A172 (cell line): ENCODE measurements at places on chromosomes 5 and 9.

DNA sequence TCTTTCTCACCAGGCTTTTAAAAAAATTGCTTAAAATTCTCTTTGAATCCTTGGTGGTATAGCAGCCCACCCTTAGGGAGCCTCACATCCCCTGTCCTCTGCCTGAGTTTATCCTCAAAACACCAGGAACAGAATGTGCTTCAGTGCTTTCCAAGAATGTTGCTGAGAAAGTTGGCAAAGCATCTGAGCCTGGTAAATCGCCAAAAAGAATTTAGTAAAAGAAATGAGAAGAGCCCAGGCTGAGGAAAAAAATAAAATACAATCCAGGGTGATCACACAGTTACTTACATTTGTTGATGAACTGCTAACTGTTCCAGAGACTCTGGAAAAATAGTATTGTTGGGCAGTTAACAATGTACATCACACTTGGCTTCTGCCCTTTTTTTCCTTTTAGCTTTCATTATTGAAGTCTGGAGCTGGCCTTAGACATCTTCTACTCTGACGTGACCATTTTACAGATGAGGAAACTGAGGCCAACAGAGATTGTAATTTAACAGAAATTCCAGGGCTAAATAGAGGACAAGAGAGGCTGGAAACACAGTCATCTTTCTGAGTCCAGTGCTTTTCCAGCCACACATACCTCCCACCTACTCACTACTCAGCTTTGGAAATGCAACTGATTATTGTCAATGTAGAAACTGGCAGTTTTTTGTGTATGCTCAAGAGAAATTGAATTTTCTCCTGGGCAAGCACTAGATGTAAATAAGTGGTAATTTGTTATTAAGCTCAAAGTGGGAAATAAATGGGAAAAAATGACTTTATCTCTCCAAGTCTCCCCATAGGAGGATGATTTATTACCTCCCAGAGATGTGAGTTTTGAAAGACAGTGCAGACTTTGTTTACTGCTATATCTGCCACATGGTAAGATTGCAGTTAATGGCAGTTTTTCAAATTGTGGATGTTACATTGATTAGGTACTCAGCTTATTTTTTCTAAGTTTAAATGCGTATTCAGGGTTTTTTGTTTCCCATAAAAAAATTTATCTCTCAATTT lies 86.7 kb upstream of the ALDH1A1 start:
- no peak for DNase-seq

DNA sequence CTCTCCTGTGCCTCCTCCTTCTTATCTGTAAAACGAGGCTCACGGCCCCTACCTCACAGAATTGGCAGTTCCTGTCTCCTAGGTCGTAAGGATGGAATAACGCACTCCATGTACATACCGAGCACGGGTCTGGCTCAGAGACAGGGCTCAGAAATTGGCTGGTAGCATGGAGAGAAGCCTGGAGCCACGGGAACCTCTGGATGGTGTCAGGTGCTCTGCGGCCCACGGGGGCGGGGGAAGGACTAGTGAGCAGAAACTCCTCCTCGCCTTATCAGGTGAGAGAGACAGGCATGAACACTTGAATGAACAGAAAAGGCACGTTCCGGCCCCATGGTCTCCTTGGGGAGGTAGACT lies 15.4 kb upstream of the C5orf47 start:
- no peak for DNase-seq

DNA sequence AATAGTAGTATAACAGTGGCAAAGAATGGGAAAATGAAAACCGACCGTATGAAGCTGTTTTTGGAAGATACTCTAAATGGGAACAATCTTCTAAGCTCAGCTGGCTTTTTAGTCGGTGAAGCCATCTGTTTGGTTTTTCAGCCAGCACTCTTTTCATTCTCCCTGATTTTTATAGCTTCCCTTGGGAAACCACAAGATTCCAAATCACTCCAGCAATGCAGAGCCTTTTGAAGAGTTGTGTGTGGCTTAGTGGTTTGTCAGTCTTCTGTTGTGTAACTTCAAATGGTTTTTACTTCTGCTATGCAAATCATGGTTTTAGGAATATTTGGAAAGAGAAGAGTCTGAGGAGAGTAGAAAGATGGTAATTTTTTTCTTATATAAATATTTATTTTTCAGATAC lies 180.7 kb downstream of the KDM4C start:
- DNase-seq: peak; percentile 75

- DNase-seq: no peak
Observed at GRCh38 chr5:171845857-171846256, 60.2 kb downstream of the SMIM23 start.

DNA sequence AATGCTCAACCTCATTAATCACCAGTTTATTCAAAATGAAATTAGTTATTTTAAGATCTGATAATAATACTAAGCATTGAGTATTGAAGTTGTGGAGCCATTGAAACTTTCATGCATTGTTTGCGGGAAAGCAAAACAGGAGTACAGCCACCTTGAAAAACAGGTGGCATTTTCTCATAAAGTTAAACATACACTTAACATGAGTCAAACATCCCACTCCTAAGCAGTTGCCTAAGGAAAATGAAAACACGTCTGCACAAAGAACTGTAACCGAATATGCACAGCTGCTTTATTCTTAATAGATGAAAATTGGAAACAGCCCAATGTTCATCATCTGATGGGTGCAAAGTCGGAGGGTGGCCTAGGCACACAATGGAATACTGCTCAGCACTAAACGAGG lies 177.3 kb downstream of the IRX2 start:
- DNase-seq: no peak

- DNase-seq: no peak
Observed at GRCh38 chr5:54388811-54389210, 66.7 kb upstream of the HSPB3 start.

GRCh38 chr5:154042766-154043165 lies 4.0 kb downstream of the MFAP3 start:
- no peak for DNase-seq

DNA sequence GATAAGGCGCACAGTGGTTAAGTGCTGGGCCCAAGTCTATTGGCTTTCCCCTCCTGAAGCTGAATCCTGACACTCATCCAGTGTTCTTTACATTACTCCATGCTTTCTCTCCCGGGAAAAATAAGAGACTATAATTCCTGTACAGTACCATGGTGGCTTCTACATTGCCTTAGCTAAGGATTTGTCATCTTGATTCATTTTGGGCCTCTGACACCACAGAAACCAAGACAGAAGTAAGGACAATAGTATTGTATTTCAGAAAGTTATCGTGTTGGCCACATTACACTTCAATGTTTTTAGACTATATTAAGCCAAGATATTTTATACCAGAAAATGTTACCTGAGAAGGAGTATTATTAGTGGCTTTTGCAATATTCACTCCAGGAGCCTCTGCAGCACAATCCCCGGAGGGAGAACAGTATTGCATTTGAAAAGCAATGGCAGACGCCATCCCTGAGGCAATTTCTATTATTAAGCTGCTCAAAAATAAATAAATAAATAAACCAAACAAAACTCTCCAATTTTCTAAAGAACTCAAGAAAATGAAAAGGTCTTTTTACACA lies 267.9 kb downstream of the ENC1 start:
- no peak for DNase-seq

- DNase-seq: peak; percentile 80
Observed at GRCh38 chr5:56763711-56764466, 51.5 kb upstream of the MAP3K1 start.

GRCh38 chr5:13524936-13525335 lies 419.6 kb downstream of the DNAH5 start:
- DNase-seq: no peak

DNA sequence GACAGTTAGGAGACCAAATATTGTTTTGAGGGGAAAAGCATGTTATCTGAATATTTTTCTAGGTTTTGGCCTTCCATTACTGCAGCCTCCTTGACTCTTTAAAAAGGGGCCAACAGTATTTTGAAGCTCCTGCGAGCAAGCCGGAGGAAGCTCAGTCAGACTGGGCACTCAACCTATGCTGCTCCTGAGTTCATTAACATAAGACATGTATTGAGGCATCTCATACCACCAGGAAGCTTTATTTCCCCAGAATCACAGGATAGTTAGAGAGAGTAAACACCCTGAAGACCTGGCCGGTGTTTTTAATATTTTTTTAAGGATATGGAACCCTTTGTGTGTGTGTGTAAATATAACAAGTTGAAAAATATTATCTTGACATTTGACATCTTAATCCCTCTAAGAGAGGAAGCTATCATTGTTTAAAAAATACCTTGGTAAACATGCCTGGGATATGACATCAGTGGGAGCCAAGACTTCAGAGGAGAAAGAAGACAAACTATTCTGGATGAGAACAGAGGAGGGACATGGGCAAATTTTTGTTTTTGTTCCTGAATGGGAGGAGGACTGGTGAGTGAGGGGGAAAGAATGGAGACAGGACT lies 139.3 kb upstream of the SLIT3 start:
- DNase-seq: no peak

DNA sequence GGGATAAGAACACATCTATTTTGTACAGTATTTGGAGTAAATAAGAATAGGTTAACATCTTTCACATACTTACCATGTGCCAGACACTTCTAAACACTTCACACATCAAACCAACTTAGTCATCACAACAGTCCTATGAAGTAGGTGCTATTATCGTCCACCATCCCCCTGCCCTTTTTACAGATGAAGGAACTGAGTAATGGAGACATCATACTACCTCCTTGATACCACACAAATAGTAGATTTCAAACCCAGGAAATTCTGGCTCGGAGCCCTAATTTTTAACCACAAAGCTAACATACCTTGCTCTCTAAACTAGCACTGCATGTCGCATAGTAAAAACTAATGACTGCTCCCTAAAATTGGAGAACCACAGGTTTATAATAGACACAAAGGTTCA lies 4.2 kb upstream of the ZNF366 start:
- DNase-seq: peak; percentile 67

DNA sequence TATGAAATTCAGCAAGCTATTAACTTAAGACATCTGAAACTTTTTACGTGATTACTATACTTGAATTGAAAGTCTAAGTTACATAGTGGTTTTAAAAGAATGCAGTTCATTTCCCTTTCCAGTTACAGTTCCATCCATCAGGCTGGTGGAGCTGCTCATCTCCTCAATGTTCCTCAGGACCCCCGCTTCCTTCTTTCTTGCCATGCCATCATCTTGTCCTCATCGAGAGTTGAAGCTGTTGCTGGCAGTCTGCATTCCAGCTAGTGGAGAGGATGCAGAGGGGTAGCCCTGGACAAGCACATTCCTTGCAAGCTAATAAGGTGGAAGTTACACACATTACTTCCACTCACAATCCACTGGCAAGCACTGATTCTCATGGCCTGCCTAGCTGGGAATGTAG lies 8.8 kb upstream of the RNF183 start:
- no peak for DNase-seq

GRCh38 chr9:71285191-71285656 lies 163.8 kb upstream of the TRPM3 start:
- DNase-seq: peak; percentile 71

DNA sequence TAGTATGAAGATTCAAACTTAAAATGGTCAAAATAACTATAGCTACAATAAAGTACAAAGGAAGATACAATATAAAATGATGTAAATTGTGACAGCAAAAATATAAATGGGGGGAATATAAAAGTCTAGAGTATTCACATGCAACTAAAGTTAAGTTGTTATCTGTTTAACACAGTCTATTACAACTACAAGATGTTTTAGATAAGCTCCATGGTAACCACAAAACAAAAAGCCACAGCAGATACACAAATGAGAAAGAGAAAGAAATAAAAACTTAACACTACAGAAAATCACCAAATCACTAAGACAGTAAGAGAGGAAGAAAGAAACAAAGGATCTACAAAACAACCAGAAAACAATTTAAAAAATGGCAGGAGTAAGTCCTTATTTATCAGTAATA lies 17.0 kb upstream of the SH3TC2 start:
- DNase-seq: no peak

DNA sequence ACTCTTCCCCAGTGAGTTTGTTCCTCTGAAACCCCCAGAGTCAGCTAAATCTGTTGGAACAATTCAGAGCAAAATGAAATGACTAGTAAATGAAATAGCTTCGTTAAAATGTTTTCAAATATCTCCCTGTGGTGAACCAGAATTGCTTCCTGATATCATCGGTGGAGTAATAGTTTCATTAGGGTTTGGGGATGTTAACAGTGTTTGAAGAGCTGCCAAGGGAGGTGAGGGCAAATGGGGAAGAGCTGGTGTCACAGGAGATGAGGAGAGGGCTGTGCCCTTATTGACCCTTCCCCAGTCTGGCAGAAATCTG lies 4.3 kb upstream of the C7 start:
- no peak for DNase-seq

GRCh38 chr9:108681851-108682590 lies 173.8 kb downstream of the ACTL7B start:
- no peak for DNase-seq

DNA sequence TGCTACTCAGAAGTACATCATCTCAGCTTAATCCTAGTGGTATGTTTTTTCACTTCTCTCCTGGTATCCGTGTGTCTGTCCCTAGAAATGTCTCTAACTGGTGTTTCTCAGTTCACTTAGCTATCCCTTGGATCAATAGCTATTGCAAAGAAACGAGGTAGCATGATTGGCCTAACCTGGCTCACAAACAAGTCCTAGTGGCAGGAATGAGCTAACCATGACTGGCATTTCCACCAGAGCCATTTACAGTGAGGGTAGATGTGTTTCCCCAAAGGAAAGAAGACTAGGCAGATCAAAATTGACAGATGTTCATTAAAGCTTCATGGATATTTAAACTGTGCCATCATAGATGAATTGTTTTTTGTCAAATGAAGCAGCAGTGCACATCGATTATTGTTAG lies 82.5 kb downstream of the PALM2AKAP2 start:
- no peak for DNase-seq

DNA sequence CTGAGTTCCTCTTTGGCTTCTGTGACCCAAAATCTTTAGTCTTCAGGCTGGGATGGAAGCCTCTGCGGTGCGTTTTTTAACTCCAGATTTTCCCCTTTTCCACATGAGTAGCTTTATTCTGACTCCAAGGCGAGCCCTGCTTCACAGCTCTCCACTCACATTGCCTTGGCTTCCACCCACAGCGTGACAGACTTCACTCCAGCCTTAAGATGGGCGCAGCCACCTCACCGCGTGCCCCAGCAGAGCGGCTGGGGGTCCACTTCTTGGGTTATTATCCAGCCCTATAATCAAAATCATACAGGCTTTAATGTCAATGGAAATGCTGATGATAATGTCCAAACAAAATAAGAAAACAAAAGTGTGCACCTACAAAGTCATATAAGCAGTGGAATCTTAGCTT lies 1.2 kb downstream of the EXOC3 start:
- DNase-seq: no peak

DNA sequence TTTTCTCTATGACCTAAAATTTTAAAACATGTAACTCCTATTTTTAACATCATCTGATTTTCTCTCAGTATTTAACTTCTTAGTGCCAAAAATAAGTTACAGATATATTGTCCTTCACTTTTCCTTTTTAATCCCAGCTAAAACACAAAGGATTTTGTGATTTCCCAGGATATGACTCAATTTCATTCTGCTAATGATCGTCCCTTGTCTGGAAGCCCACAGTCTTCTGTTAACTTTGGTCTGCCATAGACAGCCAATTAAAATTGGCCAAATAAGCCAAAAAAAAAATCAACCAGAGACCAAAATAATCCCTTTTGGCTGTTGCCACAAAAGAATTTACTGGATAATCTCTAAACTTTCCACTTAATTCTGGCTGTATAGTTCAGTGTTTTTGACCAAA lies 124.5 kb upstream of the FST start:
- DNase-seq: no peak

- DNase-seq: no peak
Observed at GRCh38 chr9:90012949-90013348, 408.1 kb downstream of the GADD45G start.
